NCI-H146 (cell line): ENCODE measurements at places on chromosomes 6 and 20.
A peak's percentile ranks its signal among the peaks of the same experiment; 100 is the strongest.

- no peak for DNase-seq
Measured at GRCh38 chr6:28296520-28297060, 15.2 kb downstream of the PGBD1 start.

GRCh38 chr20:23631981-23632710 lies 5.6 kb downstream of the CST3 start:
- no peak for DNase-seq

- no peak for DNase-seq
Measured at GRCh38 chr6:38248500-38249234, 391.1 kb downstream of the BTBD9 start.

DNA sequence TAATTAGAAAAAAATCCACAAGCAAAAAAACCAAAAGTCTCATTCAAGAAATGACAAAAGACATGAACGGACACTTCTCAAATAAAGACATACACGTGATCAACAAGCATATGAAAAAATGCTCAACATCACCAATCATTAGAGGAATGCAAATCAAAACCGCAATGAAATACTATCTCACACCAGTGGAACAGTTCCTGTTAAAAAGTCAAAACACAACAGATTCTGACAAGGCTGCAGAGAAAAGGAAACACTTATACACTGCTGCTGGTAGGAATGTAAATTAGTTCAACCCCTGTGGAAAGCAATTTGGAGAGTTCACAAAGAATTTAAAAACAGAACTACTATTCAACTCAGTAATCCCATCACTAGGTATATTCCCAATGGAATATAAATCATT lies 58.0 kb downstream of the IRAK1BP1 start:
- no peak for DNase-seq

DNA sequence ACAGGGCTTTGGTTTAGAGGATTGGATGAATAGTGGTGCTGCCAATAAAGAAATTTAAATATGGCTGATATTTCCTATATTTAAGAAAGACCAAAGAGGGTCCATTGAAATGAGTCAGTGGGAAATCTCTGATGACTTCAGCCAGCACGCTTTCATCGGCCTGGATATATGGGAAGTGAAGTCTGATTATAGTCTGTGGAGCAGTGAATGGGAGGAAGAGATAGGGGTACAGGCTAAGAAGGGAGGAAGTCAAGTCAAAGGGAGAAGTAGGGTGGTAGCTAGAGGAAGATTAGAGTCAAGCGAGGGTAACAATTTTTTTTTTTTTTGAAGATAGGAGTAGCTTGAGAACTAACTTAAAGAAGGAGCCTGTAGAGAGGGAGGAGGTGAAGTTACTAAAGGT lies 22.7 kb downstream of the SLC16A10 start:
- no peak for DNase-seq

DNA sequence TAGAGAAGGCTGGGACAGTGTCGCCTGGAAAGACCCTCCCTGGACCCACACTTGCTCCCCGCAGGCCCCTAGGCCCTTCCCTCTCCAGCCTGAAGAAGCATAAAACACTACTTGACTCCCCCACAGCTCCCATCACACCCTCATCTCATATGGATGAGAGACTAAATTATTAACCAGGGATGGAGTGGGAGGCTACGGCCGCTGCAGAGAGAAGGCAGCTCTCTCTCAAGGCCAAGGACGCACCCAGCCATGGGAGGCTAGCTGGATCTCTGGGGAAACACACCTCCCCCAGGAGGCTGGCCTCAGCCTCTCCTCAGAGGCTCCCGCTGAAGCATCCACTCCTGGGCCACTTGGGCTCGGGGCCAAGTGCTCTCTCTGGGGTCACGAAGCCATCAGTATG lies 102.5 kb downstream of the GRM4 start:
- no peak for DNase-seq

DNA sequence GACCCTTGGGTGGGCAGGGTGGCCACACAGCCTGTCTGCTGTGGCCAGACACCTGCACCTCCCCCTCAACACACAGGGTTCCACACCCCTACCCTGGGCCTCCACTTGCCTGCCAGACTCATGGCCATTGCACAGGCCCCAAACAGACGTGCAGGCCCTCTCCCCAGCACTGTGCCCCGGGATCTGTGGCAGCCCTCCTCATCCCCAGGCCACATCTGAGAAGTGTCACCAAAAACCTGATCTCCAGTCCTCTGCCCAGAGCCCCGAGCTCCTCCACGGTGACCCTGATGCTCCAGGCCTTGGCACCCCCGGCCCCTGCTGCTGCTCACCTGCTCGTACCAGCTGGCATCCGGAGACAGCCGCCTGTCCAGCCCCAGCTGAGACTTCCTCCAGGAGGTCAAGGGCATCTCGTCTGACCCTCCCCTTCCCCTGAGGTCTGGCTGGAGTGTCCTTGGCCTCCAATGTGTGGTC lies 160.1 kb downstream of the DLL1 start:
- no peak for DNase-seq

GRCh38 chr20:37669062-37669772 lies 24.6 kb upstream of the CTNNBL1 start:
- DNase-seq: peak; percentile 57

GRCh38 chr6:91476000-91476399 lies 889.1 kb upstream of the MAP3K7 start:
- no peak for DNase-seq

DNA sequence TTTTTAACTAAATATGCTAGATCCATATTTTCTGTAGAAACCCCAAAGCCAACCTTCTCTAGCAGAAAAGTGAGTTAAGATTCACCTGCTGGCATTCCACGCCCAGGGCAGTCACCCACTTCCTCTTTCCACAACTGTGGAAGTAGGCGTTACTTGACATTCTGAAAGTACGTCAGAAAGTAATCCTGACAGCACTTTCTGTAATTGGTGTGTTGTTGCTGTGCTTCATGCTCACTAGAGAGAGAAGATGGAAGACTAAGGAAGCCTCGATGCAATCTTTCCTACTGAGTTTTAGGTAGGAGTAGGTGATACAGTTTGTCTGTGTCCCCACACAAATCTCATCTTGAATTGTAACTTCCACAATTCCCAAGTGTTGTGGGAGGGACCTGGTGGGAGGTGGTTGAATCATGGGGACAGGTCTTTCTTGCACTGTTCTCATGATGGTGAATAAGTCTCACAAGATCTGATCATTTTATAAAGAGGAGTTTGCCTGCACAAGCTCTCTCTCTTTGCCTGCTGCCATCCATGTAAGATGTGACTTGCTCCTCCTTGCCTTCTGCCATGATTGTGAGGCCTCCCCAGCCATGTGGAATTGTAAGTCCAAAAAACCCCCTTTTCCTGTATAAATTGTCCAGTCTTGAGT lies 101.1 kb downstream of the MAP3K7 start:
- DNase-seq: no peak

GRCh38 chr6:155955038-155955437 lies 499.4 kb upstream of the NOX3 start:
- no peak for DNase-seq

DNA sequence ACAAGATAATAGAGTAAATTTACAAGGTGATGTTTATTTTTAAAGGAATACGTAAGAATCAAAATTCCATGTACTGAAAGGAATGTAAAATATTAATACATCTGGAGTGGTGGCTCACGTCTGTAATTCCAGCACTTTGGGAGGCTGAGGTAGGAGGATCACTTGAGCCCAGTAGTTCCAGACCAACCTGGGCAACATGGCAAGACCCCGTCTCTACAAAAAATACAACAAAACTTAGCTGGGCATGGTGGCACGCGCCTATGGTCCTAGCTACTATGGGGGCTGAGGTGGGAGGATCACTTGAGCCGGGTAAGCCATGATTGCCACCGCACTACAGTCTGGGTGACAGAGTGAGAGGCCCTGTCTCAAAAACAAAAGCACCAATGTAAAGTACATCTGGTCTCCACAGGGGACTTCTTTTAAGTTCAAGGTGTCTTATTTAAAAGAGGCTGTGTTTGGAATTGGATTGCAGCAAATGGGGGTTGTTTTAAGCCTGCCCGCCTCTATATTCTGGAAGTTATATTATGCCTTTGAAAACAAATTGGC lies 36.9 kb downstream of the ARID1B start:
- DNase-seq: no peak

- no peak for DNase-seq
Measured at GRCh38 chr6:15369838-15370237, 124.0 kb downstream of the JARID2 start.

- DNase-seq: no peak
Measured at GRCh38 chr6:155443168-155443567, 12.5 kb downstream of the NOX3 start.

DNA sequence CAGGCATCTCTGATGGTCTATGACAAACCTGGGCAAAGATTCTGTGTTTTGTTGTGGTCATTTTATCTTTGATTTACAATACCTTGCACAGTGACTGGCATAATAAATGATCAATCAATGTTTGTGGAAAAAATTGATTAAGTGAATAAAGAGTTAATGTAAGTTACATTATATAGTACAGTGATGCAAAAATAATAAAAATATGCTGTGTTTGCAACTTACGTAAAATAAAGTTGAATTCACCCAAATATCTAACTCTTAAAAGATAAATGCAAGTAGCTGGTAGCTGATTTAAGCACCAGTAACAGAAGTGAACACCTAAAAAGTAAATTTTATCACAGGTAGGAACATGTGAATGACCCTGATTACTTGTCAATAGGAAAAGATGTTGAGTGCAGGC lies 176.0 kb upstream of the THEMIS start:
- DNase-seq: no peak

GRCh38 chr6:72661411-72661810 lies 39.5 kb downstream of the KCNQ5 start:
- no peak for DNase-seq

- no peak for DNase-seq
Measured at GRCh38 chr6:56026455-56027180, 151.2 kb upstream of the BMP5 start.

- no peak for DNase-seq
Measured at GRCh38 chr6:150112233-150112632, 30.6 kb upstream of the PPP1R14C start.

GRCh38 chr20:55057779-55058415 lies 582.5 kb downstream of the DOK5 start:
- peak; percentile 64 for DNase-seq

GRCh38 chr20:61801065-61801360 lies 264.7 kb downstream of the TAF4 start:
- DNase-seq: no peak

- DNase-seq: peak; percentile 76
Measured at GRCh38 chr20:40997116-40997515, 31.5 kb upstream of the TOP1 start.

DNA sequence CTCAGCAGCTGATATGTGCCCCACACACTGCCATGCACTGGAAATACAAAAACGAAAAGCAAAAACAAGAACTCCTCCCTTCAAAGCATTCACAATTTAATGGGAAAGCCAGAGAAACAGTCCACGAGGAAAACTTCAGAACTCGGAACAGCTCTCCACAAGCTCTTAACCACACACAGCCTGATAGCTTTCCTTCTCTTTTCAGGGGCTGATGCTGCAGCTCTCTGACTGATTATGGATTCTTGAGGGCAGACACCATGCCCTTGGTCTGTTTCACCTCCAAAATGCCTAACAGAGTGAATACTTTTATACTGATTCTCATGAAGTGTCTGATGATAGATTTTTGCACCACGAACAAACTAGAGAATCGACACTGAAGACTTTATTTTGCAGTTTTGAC lies 282.1 kb downstream of the CD83 start:
- no peak for DNase-seq

DNA sequence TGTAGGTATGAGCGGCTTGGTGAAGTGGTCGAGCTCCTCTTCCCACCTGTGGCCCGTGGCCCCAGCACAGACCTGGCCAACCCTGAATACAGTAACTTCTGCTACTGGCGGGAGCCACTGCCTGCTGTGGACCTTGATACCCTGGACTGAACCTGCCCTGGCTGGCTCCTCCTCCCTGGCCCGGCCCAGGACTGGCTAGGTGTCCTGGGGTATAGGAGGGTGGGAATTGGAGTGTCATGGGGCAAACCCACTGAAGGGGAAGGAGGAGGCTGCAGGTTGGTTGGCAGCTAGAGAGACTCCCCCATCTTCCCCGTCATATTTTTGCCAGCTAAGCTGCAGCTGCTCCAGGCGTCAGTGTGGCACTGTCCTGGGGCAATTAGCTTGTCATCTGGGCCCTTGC lies 7.9 kb downstream of the EMILIN3 start:
- DNase-seq: no peak

DNA sequence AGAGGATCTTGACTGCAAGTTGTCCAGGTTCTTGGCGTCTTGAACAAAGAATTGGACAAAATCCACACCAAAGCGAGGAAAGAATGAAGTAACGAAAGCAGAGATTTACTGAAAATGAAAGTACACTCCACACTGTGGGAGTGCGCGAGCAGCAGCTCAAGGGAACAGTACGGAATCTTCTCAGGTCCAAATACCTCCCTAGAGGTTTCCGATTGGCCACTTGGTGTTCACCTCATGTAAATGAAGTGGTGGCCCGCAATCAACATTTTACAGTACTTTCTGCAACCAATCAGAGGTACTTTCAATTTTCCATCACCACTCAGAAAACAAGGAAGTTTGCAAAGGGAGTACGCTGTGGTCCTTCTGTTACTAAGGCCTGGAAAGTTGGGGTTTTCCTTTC lies 122.4 kb downstream of the PTPRK start:
- DNase-seq: no peak

- no peak for DNase-seq
Measured at GRCh38 chr20:25211273-25211672, 15.8 kb downstream of the ENTPD6 start.

DNA sequence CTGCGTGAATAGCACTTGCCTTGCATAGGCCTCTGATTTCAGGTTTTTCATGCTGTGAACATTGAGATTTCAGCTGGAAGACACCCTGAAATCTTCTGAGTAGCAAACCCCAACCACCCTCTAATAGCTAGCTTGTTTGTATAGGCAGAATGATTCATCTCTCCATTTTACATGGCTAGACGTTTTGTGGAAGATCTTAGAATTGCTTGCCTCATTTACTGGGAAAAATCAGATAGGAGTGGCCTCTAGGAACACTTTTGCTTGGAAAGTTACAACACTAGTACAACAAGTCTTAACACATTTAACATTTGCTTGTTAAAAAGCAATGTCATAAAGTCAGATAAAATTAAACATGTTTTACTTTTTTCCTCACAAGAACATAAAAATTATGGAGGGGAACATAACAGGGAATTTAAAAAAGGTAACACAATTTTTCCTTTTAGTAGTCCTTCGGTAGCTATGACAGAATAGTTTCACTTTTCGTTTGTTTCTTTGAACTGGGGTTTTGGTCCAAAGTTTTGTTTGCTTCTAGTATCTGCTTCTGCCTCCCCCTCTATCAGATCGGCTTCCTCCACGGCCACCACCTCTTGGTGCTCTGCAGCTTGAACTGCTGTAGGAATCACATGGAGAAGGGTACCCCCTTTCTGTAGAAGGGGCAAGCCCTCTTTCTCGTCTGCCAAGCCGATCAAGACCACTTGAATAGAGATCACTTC lies 102.2 kb upstream of the PTCHD4 start:
- DNase-seq: no peak

GRCh38 chr6:116371120-116371917 lies 572 bp downstream of the DSE start:
- DNase-seq: peak; percentile 66
